Caco-2 (cell line): ENCODE measurements at places on chromosomes 6 and 20.

- no peaks in the 10 kb centered on the region for H3K4me1 ChIP-seq
- no peaks in the 10 kb centered on the region for H3K27me3 ChIP-seq
- no peaks in the 10 kb centered on the region for H3K36me3 ChIP-seq
- DNase-seq = no peak
- no peak overlapping the region for H3K27ac ChIP-seq
- H3K4me3 ChIP-seq = no peak overlapping the region
Measured at GRCh38 chr6:155717374-155717773, 261.7 kb upstream of the NOX3 start.

- H3K27ac ChIP-seq = no peak overlapping the region
- no peak for DNase-seq
- H3K36me3 ChIP-seq = peaks cover 10% of the 10 kb centered on the region
Measured at GRCh38 chr20:36499723-36500501, 41.4 kb upstream of the MYL9 start.

DNA sequence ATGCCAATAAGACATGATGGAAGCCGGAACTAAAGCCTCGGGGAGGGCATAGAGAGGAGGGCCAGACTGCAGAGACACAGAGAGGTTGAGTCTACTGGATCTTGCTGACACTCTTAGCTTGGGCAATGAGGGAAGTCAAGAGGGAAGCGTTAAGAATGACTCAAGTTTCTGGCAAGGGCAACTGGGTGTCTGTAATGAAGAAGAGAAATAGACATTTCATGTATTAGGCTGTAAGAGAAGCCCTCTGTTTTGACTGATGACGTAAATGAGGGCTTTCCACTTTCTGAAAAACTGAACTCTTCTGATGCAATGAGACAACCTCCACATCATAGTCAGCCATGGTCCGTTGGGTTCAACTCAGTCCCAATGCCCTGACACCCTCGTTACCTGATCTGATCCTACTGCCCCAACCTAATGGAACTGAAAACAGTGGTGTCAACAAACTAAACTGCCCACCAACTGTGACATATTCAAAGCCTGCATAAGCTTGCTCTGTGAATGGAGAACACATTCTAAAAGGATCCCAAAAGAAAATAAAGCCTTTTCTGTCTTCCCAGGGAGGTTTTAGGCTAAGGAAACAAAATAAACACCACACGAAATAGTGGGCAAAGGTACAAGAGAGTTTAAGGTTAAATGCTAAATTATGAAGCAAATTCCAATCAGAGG is 45.8 kb upstream of the PNRC1 start:
- peaks cover 25% of the 10 kb centered on the region for H3K4me1 ChIP-seq
- no peaks in the 10 kb centered on the region for H3K36me3 ChIP-seq
- no peak overlapping the region for H3K4me3 ChIP-seq
- no peaks in the 10 kb centered on the region for H3K27me3 ChIP-seq
- peak overlapping the region; percentile 87 for H3K27ac ChIP-seq

DNA sequence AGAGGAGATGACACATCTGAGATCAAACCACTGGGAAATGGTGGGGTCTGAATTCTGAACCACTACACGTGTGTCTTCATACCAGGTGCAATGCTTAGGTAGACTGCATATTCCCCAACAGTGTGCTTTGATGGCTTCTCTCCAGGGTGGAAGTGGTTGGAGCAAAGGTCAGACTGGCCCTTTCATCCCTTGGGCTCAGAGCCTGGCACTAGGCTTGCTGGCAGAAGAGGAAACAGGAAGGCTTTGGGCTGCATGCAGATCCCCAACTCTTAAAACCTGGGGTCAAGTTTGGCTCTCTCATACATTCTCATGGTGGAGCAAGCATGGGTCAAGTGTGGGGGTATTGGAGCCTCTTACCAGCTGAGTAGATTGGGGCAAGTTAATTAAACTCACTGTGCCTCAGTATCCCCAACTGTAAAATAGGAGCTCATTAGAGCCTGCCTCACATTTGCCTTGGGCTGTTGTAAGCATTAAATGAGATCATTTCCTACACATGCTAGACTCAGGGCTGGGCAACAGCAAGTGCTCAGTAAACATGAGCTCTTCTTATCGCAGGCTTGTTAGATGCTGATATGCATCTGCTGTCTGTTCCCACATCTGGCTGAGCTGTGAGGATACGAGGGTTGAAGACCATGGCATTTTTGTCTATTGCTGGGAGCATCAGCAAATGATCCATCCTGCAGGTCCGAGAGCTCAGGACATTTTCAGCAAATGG is 51.6 kb upstream of the FAM83D start:
- H3K36me3 ChIP-seq = no peaks in the 10 kb centered on the region
- no peak for DNase-seq
- no peaks in the 10 kb centered on the region; the same call in none of the 2 replicates for H3K27me3 ChIP-seq
- H3K27ac ChIP-seq = no peak overlapping the region

DNA sequence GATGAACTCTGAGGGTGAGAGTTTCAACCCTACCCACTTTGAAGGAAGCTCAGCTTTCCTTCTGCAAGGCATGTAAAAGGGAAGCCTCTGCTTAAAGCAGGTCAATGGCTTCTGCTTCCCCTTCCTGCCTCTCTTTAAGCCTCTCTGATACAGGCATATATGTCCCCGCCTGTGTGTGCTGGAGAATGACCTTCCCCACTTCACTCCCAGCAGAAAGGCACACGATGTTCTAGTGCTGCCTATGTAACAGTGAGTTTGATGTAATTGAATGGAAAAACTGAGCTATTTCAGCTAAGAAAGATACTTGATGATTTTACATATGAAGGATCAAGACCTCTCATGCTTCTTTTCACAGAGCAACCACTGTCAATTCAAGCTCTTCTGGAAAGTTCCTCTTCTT is 632.2 kb downstream of the HACE1 start:
- peaks cover 27% of the 10 kb centered on the region for H3K4me1 ChIP-seq
- H3K36me3 ChIP-seq = no peaks in the 10 kb centered on the region
- H3K4me3 ChIP-seq = no peak overlapping the region
